ENCODE measurements at places on chromosomes 16 and 17.
A peak's percentile ranks its signal among the peaks of the same experiment; 100 is the strongest.

DNA sequence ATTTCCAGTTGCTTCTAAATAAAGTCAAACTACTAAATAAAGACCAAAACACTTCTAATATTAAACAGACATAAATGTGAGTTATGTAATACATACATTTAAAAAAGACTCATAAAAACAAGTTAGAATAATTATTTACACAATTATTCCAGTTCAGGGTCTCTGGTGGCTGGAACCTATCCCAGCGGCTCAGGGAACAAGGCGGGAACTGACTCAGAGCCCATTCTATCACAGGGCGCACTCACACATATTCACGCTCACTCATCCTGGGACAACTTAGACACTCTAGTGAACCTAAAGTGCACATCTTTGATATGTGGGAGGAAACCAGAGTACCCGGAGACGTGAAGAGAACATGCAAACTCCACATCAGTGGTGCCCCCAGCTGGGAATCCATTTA is 25.0 kb downstream of the PLXDC1 start:
- no peak for DNase-seq

DNA sequence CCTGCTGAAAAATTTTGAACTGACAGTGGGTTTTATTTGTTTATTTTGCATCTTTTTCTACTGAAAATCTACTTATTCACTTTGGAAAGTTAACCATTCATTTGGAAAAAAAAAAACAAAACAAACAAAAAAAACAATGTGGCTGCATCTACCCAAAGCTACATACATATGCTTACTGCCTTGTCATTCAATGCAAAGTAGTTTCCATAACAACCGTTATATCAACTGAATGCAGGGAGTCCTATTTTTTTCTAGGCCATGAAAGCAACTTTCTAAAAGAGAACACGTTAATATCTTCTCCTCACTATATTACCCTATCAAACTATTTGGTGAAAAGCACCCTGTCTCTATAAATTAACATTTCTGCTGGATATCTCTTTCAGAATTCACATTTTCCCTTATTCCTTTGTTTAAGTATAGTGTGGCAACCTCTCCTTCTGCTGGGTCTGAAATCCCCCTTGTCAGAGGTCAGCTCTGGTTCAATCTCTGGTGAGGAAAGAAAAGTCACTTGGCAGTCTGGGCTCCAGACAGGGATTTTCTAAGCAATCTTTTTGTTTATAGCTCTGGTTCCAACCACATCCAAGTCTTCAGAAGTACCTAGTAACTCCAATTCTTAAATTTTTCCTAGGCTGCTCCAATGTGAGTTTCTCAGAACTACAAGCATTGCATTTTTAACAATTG is 528.4 kb upstream of the TOM1L1 start:
- no peak for DNase-seq

- no peak for DNase-seq
Measured at GRCh38 chr17:46814446-46814845, 4.0 kb downstream of the WNT3 start.

DNA sequence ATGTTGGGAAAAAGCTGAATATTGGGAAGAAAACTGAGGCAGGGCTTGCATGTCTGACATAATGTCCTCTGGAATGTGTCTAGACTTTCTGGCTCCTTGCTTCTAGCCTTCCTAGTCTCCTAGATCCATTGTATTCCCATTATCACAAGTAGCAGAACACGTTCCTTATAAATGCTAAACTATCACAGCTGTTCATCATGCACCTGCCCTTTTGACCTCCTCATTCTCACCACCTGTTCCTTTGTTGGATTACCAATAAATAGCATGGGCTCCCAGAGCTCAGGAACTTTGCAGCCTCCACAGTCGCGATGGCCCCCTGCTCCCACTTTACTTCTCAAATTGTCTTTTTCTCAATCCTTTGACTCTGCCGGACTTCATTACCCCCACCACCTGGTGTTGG is 49.7 kb downstream of the ACSM1 start:
- no peak for DNase-seq

- no peak for DNase-seq
Measured at GRCh38 chr16:72858665-72859493, 189.0 kb downstream of the ZFHX3 start.

- DNase-seq: no peak
Measured at GRCh38 chr17:21004016-21004930, 38.5 kb downstream of the USP22 start.

DNA sequence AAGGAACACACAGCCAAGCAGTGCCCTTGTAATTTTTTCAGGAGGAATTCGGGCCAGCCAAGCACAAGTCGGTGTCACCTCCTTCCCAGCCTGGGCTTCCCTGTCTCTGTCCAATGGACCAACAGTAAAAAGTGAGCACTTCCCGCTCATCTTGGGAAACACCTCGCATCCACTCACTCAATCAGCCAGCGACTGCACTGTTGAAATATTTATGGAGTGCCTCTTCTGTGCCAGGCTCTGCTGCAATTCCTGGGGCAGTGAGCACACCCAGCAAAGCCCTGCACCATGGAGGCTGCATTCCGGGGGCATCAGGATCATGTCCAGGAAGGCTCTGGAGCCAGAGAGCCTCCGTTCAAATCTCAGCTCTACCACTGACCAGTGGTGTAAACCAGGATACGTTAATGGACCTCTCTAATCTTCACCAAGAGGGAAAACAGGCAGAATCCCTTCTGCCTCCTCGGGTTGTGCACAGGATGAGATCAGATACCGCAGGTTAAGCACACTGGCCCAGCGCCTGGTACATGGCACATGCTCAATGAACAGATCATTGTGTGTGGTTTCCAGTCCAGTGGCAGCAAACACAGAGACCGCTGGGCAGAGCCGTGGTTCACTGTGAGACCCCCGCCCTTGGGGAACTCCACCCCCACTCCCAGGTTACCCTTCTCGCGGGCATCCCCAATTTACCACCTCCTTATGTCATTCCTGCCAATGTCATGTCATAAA is 194.3 kb downstream of the ZNF423 start:
- DNase-seq: peak; percentile 72

DNA sequence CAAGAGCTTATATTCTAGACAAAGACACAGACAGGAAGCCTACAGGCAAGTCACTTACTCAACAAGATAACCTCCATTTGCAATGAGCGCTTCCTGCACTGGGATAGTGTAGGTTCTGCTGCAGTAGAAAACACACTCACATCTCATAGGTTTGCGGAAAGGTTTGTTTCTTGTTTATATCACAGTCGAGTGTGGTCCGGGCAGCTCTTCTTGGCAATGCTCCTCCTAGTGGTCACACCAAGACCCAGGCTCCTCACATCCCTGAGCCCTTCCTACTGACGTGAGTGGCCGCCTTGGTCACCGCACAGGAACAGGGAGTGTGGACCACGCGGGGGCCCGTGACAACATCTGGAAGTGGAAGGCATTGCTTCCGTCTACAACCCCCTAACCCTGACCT is 48.0 kb upstream of the RBFOX3 start:
- DNase-seq: no peak

DNA sequence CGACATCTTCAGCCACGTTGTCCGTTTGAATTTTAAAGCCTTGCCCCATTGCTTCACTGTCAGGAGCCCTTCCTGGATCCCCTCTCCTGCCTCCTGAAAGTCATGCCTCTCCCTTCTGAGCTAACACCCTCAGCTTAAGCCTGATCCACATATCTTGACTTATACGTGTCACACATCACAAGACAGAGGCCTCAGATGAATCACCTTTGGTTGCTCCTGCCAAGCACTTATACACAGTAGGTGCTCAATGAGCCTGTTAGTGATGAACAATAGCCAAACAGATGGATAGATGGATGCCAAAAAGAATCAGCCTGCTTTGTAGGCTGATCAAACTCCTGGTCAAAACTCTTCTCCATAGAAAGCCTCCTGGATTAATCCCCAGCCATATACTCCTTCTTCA is 31.8 kb downstream of the PITPNM3 start:
- peak; percentile 56 for DNase-seq

DNA sequence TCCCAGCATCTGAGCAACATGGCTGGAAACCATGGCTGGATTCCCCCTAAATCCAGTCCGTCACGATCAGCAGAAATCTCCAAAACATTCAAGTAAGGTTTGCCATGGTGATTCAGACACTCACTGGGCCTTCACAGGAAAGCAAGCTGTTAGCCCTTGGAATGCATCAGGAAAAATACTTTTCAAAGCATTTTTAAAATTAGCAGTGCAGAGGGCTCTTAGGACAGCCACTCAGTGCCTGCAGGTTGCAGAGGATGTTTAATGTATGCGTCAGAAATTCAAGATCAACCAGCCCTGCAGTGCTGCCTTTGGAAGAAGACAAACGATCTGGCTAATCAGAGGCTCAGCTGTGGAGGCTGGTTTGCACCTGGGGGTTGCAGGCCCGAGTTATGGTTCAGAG is 50.3 kb downstream of the FOXL1 start:
- DNase-seq: no peak

DNA sequence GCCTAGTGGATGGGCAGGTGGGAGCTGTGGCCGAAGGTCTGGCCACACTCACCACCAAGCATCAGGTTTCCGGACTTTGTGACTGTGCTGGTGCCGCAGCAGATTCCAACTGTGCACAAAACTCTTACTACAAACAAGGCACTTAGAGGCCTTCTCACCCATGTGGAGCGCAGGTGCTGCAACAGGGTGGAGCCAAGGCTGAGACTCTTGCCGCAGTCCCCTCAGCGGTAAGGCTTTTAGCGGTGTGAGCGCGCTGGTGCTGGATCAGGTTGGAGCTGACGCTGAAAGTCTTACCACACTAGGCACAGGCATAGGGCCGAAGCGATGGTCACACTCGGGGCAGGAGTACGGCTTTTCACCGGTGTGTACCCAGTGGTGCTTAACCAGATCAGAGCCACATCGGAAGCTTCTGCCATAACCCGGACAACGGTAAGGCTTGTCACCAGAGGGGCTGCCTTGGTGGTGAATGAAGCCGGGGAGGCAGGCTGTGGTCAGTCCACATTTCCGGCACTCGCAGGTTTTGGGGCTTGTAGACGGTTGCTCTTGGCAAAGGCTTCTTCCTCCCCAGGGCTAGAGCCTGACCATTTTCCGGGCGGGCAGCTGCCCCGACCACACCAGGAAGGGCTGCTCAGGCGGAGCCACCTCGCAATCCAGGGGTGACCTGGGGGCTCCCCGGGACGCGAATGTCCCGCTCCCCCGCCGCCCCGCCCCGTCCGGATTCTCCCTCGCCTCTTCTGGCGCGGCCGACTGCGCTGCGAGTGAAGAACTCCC is 1.0 kb upstream of the ARMC5 start:
- peak; percentile 48 for DNase-seq

DNA sequence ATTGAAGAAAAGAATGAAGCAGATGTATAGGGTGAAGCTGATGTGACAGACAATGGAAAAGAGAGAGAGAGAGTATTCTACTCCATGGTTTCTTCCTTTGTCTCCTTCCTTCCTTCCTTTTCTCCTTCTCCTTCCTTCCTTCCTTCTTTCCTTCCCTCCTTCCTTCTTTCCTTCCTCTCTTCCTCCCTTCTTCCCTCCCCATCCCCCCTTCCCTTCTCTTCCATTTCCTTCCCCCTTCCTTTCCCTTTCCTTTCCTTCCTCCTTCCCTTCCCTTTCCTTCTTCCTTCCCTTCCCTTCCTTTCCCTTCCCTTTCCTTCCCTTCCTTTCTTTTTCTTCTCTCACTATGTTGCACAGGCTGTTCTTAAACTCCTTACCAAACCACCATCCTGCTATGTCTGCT is 55.7 kb upstream of the GPR139 start:
- no peak for DNase-seq

- DNase-seq: no peak
Measured at GRCh38 chr16:84929421-84930297, 81.7 kb downstream of the ZDHHC7 start.

DNA sequence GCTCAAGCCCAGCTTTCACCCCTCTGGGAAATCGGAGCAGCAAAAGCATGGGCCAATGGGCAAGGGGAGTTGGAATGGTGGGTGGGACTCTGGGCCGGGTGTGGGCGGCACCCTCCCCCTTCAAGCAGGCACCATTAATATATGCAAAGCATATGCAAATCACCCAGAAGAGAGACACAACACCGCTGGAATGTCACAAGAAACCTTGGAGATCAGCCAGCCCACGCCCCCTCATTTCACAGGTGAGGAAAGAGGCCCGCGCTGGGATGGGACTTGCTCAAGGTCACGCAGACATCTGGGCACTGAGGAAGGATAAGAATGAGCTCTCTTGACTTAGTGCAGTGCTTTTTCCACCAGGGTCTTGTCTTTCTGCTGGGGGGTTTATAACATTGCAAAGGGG is 4.8 kb downstream of the SRCIN1 start:
- DNase-seq: no peak

GRCh38 chr16:57277586-57277985 is 6.9 kb downstream of the PLLP start:
- DNase-seq: peak; percentile 58
